NCI-H82 (cell line): ENCODE measurements at places on chromosomes 16 and 17.
A peak's percentile ranks its signal among the peaks of the same experiment; 100 is the strongest.

GRCh38 chr17:38719943-38720641 lies 10.0 kb upstream of the CISD3 start:
- DNase-seq = no peak

- peak; percentile 53 for DNase-seq
These were observed 924 bp downstream of the ZNF598 start for GRCh38 chr16:2008631-2009163.

DNA sequence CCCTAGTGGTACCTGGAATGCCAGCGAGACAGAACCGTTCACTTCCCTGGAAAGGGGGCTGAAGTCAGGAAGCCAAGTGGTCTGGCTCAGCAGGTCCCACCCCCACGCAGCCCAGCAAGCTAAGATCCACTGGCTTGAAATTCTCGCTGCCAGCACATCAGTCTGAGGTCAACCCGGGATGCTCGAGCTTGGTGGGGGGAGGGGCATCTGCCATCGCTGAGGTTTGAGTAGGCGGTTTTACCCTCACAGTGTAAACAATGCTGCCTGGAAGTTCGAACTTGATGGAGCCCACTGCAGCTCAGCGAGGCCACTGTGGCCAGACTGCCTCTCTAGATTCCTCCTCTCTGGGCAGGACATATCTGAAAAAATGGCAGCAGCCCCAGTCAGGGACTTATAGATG lies 464.7 kb upstream of the TOM1L1 start:
- DNase-seq = no peak

- DNase-seq = no peak
These were observed 43.4 kb downstream of the IRX3 start for GRCh38 chr16:54243202-54243601.

DNA sequence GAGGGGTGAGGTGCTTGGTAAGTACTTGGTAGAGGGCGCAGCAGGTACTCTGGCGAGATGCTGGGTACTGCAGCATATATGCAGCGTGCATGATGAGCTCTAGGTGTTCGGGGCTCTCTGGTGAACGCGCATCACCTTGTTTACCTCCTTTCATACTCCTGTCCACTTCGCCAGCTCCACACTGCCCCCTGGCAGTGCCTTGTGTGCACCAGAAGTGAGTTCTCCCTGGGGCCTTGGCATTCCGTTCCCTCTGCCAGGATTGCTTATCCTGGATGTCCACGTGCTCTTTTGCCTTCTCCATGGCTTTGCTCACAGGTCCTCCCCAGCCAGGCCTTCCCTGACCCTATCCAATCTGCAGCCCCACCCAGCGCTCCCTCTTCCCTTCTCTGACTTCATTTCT lies 154.2 kb downstream of the MRM1 start:
- DNase-seq = peak; percentile 74

DNA sequence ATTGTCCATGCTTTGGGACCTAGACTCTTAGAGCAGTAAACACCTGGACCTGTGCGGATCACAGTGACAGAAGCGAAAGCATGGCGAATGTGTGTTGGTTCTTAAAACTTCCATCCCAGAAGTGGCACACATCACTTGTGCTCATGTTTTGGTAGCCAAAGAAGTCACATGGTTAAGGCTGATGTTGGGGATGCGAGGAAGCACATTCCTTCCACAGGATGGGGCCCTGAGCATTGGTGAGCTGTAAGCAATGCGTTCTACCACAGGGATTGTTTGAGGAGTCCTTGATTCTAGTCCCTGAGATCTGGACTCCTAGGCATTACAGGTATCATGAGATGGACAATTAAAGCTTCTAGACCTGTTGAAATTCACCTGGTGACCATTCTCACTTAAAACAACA lies 375.9 kb downstream of the UTP18 start:
- DNase-seq = peak; percentile 17

- no peak for DNase-seq
These were observed 30.6 kb upstream of the IRX3 start for GRCh38 chr16:54317101-54317611.

- DNase-seq = no peak
These were observed 13.1 kb downstream of the GRIN2C start for GRCh38 chr17:74846621-74847020.

GRCh38 chr16:81521141-81521626 lies 76.6 kb downstream of the CMIP start:
- DNase-seq = no peak

- DNase-seq = no peak
These were observed 89.7 kb downstream of the RAB11FIP4 start for GRCh38 chr17:31480904-31481782.

GRCh38 chr16:55872130-55872529 lies 3.0 kb downstream of the CES5A start:
- DNase-seq = no peak

DNA sequence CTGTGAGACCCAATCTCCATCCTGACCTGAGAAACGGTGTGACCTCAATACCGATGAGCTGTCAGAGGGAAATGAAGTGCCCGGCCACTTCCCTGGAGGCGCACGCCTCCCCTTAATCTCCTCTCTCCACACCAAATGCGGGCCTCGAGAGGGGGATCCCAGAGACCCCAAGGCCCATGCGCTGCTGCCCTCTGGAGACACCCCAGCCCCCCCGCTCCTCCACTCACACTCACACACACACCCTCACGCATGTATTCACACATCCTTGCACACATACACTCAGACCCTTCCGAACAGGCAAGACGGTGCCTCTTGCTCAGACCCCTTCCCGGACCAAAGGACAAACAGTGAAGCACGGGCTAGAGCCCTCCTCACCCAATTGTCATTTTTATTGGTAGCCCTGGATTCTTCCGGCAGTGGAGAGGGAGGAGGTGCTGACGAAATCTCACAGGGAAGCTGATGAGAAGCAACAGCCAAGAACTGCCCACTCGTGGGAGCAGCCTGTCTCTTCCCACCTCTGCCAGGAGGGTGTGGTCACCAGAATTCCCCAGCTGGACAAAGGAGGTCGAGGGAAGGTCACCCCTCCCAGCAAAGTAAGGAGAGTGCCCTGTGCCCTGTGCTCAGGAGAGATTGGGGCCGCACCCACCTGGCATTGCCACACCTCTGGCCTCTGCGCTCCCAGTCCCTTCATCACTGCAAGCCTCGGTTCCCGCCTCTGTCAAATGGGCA lies 136.0 kb upstream of the TNRC6C start:
- DNase-seq = no peak

GRCh38 chr16:69407702-69408323 lies 16.6 kb upstream of the CYB5B start:
- DNase-seq = no peak

GRCh38 chr17:44914148-44914547 lies 1.2 kb downstream of the GFAP start:
- DNase-seq = no peak

GRCh38 chr17:48625495-48626244 lies 488 bp downstream of the HOXB9 start:
- DNase-seq = no peak

DNA sequence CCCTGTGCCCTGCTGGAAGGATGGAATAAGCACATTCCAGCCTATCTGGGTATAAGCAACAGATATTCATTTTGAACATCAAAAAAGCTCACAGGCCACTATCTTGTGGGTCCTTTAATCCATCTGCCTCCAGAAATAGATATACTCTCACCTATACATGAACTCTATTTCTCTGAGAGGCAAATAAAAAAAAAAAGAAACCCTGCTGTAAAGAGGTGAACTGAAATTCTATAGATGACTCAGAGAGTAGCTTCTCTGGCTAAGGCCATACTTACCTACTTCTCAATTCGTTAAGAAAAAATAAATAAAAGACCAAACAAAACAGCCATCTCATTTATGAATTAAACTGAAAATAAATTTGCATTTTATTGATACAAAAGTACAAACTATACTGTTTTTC lies 86.3 kb downstream of the DYNLRB2 start:
- no peak for DNase-seq

DNA sequence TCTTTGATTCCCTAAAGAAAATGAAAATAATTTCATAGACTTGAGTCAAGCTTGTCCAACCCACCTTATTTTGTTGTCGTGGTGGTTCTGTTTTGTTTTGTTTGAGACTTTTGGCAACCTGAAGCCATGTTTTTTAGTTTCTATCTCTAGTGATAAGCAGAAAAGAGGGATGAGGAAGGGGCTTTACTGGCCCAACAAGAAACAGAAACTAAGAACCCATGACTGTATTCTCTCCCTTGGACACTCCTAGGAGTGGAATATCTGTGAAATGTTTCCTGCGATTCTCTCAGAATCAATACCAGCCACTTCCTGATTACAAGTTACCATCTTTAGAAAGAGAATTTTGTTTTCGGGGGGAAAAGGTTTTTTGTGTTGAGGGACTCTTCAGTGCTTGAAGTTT lies 207.5 kb downstream of the PRKCA start:
- no peak for DNase-seq

DNA sequence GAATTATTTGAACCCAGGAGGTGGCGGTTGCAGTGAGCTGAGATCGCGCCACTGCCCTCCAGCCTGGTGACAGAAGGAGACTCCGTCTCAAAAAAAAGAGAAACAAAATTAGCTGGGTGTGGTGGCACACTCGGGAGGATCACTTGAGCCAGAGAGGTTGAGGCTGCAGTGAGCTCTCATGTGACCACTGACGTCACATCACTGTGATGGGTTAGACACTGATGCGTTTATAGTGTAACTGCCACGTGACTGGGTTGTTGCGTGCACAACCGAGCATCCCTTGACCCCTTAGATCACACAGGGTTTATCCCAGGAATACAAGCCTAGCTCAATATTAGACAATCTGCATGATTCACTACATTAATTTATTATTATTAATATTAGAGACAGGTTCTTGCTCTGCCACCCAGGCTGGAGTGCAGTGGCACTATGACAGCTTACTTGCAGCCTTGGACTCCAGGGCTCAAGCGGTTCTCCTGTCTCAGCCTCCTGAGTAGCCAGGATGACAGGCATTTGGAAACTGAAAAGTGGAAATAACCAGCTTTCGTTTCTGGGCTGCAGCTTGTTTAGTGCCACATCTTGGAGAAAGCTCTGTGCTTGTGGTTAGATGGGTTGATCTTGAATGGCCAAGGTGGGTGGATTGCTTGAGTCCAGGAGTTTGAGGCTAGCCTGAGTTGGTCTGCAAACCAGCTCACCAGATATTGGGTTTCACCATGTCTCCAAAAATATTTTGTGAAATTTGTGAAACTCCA lies 26.4 kb upstream of the ABR start:
- no peak for DNase-seq

DNA sequence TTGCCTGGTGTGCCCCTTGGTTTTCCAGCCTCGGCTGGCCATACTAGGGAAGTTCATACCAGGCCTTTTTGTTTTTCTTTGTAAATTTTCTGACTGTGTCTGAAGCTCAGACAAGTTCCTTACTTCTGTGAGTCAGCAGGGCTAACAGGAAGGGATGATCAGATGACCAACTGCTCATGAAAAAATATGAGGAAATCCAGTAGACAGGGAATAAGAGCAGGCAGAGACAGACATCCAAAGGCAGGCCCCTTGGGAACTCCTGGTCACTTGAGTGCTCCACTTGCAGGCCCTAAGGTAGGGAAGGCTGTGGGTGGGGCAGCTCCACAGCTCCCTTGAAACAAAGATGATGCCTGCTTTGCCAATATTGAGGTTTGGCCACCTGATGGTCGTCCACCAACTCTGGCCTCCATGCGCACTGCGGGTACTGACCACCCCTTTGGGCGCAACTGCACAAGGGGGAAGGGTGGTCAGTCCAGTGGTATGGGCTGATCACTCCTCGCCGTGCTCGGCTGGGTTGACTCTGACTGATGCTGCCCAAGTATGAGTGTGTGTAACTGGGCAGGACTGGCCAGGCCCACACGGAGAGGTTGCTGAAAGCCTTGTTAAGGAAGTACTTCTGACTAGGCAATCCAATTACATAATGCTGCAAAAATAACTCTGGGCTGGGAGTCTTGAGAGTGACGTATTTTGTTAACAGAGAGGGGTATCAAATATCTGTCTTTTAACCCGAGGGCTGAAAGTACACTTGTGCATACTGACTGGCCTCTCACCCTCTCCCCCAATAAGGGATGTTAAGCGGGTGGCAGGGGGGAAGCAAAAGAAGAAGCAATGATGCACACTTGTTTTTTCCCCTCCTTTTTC lies 20.8 kb upstream of the ZFHX3 start:
- no peak for DNase-seq

DNA sequence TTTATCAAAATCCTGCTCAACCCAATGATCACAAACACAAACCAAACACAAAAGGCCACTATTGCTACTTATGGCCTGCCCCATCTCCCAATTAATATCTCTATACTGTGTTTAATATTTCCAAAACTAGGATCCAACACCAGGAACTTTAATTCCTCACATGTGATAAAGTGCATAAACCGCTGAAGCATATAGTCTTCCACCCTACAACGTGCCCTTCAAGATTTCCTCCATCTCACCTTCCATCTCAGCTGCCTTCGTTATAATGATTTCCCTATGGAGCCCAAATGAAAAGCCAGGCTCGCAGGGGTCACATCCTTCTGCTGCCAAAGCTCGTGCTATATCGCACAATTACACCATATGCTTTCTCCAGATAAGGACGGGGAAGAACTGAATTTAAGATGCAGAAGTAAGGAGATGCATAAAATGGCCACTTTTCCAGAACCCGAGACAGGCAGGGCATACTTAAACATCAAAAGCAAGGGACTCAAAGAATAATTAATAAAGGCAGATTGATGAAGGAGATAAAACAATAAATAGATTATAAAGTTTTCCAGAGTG lies 1.8 kb downstream of the MYH10 start:
- DNase-seq = peak; percentile 50

- DNase-seq = peak; percentile 74
These were observed 93.3 kb downstream of the MYO1D start for GRCh38 chr17:32783602-32784001.

- peak; percentile 23 for DNase-seq
These were observed 480 bp downstream of the TXNL4B start for GRCh38 chr16:72092832-72093447.

GRCh38 chr17:40932608-40933007 lies 4.8 kb downstream of the KRT23 start:
- DNase-seq = no peak

DNA sequence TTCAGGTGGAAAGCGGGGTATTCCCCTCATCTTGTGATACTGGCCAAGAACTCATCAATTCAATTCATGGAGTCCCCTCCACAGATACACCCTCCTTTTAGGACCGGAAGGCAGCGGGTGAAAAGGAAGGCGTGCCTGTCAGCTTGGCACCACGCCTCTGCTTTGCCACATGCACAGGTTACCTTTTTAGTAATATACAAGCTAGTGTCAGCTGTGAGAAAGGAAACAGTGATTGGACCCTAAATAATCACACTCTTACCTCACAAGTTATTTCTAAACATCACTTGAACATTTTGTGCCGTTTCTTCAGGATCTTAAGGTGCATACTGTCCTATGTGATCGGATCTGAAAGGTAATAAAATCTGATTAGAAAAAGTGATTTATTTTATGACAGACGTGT lies 15.7 kb downstream of the ZDHHC7 start:
- DNase-seq = no peak

- DNase-seq = no peak
These were observed 19.4 kb downstream of the UTS2R start for GRCh38 chr17:82390860-82391435.

DNA sequence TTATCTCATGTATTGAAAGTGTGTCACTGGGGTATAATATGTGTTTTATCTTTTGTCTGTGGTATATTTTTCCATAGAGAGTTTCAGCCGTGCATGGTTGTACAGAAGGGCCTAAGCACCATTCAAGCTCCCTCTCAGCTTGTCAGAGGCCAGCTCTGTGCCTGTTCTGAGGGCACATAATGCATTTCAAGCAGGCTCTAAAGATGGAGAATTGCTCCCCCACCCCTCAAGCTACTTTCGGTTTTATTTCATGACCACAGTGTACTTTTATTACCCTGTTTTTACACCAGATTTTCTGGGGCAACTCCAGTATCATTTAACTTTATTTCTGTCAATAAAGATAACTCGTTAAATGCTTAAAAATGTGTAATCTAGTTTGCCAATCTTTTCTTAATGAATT lies 131.7 kb downstream of the SHISA6 start:
- no peak for DNase-seq
